ENCODE measurements at places on chromosomes 12 and 14.

GRCh38 chr12:98085046-98085755 lies 430.2 kb upstream of the TMPO start:
- DNase-seq: no peak

DNA sequence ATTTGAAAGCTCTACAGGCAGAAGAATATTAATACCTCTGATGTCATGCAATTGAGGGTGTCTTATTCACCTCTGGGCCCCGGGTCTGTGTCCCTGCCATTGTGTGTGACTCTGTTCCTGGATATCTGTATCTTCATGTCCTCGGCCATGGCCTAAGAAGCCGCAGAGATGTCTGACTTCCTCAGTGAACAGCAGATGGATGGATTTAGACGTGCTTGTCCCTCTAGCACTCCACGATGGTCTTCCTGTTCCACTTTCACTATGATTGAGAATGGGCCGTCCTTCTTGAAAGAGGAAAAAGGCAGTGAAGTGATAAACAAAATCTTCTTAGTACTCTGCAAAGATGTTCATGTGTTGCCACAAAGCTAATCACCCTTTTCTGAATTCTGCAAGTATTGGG lies 217.4 kb downstream of the SLC41A2 start:
- DNase-seq: no peak

- no peak for DNase-seq
Measured at GRCh38 chr12:93758801-93759373, 81.7 kb downstream of the CRADD start.

- no peak for DNase-seq
Measured at GRCh38 chr12:96514328-96514727, 25.0 kb downstream of the CFAP54 start.

GRCh38 chr14:84068288-84068687 lies 1461.7 kb upstream of the FLRT2 start:
- no peak for DNase-seq

- DNase-seq: no peak
Measured at GRCh38 chr14:103624860-103625259, 4.2 kb upstream of the KLC1 start.

DNA sequence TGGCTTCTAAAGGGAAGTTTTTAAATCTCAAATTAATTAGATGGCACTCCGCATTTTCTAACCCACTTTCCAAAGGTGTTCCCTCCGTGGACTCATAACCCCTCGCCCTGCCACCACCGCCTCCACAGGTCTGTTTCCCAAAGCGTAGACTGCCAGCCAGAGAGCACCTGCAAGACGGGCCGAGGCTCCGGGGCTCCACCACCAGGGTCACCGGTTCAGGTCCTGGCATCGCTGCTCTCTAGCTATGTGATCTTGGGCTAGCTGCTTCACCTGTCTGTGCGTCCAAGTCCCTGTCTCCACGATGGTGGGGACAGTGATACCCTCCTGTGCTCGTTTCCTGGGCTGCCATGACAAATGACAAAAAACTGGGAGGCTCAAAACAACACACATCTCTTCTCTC lies 11.5 kb downstream of the RIMBP2 start:
- DNase-seq: no peak

DNA sequence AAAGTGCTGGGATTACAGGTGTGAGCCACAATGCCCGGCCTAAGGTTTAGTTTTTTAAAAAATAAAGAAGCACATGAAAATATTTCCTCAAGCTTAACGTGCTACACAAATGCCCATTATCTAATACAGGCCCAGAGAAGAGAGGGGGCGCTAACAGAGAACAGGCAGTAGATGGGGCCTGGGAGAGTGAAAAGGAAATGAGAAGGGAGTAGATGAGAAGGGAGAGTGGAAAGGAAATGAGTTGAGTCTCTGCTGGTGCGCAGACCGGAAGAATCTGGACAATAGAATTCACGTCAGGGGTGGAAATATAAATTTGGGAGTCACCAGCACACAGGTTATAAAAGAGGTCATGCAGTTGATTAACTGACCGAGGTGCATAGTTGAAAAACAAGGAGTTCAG lies 10.7 kb downstream of the PXN start:
- DNase-seq: no peak

DNA sequence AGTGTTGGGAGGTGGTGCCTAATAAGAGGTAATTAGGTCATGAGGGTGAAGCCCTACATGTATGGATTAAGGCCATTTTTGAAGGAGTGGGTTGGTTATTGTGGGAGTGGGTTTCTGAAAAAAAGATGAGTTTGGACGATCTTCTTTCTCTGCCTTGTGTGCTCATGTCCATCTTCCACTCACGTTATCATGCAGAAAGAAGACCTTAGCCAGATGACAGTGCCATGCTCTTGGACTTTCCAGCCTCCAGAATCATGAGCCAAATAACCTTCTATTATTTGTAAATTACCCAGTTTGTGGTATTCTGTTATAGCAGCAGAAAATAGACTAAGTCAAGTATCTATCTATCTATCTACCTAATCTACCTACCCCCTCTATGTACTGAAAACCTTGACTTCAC lies 71.9 kb downstream of the SDR9C7 start:
- no peak for DNase-seq

DNA sequence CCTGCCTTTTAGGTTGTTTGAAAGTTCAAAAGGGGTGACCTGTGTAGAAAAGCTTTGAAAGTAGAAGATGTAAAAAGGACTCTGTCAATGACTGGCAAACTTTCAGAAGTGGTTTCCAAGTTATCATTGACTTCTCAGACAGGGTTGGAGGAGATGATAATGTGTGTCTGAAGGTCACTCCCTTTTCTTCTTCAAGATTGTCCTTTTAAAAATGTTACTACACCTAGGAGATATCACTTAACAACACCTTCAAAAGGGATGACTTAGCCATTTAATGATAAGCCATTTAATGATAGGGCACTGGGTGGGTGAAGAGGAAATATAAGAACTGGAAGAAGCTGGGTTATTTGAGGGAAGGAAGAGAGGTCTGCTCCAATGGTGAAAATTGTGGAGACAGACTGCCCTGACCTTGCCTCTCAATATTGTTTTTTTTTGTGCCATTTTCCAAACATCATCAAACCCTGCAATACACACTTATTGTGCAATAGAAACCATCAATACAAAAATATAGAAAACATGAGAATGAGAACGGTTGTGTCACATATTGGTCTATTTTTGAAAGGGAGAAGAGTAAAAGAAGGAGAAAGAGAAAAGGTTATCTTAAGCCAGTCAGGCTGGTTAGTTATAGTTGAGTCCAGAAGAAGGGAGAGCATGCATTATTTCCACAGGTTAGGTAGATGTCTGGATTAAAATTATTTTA lies 38.8 kb downstream of the BEST3 start:
- DNase-seq: no peak

DNA sequence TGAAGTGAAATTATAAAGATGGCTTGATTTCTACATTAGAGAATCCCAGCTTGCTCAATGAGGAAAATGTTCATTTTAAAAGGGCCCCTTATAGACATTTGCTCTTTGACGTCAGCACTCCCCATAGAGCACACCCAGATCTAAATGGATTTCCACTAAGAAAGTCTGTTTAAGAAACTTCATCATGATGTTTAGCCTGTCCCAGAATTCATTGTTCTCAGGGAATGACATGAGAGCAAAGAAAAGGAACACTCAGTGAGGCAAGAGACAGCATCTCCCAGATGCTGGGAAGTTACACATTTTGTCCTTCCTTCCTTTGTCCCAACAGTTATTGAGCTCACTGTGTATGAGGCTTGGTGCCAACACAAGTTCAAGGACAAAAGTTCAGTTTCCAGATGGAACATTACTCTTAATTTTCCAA lies 4.9 kb downstream of the PHLDA1 start:
- no peak for DNase-seq

DNA sequence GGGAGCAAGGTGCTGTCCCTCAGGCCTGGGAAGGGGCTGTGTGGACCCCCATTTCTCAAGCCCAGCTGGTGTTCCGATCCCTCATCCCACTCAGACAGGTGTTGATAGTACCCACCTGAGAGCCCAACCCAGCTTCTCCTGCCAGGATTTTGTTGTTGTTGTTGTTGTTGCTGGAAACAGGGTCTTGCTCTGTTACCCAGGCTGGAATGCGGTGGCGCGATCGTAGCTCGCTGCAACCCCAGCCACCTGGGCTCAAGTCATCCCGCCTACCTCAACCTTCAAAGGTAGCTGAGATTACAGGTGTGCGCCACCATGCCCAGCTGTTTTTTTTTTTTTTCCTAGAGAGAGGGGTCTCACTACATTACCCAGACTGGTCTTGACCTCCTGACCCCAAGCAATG lies 209.9 kb downstream of the PHETA1 start:
- no peak for DNase-seq

- DNase-seq: no peak
Measured at GRCh38 chr12:111439657-111440151, 34.0 kb downstream of the SH2B3 start.

- no peak for DNase-seq
Measured at GRCh38 chr12:94761559-94761958, 111.2 kb upstream of the TMCC3 start.

DNA sequence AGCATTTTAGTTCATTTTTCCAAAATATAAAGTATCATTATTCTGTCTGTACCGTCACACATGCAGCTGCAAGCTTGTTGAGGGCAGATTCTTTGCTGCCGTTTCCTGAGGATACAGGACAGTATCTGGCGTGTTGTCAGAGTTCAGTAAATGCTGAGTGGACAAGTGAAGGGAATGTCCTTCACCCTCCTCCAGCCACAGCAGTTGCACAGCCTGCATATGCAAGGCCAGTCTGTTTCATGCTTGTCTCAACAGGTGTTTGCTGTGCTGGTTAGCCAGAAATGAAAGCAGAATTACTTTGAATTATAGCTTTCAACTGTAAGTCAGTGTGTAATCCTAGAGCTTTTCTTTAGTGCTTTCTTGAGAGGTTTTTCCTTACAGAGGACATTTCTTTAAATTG lies 36.5 kb downstream of the TDP1 start:
- DNase-seq: no peak

DNA sequence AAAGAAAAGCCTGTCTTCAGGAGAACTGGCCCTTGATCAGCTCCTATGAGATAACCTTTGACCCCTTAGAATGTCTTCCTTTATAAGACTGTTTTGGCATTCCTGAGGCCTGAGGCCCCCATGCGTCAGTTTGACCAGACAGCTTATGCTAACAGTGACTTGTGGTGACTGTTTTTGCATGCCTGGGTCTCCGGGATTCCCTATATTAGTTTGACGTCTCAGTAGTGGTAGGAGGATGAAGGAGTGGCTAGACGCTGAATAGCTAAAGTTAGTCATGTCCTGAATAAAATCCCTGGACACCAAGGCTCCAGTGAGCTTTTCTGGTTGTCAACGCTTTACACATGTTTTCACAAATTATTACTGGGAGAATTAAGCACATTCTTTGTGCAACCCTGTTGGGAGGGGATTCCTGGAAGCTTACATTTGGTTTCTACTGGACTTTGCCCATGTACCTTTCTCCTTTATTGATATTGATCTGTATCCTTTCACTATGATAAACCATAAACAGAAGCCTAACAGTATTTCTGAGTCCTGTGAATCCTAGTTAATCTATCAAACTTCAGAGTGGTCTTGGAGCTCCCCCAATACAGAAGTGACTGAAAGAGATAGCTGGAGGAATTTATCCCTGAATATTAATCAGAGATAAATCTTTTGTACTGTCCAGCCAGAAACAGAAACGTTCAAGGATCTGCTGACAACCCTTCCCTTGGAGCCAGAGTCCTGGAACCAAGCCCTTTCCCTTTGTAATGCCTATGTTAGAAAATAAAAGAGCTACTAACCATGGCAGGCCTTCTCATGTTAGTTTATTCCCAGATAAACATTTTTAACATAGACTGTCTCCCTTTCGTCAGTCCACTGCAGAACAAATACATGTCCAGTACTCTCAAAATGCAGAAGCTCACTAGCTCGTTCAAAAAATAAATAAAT lies 479.2 kb downstream of the RPS29 start:
- DNase-seq: no peak

GRCh38 chr12:39736406-39736805 lies 116.8 kb upstream of the ABCD2 start:
- DNase-seq: no peak

- no peak for DNase-seq
Measured at GRCh38 chr12:82486524-82487235, 128.4 kb downstream of the METTL25 start.

DNA sequence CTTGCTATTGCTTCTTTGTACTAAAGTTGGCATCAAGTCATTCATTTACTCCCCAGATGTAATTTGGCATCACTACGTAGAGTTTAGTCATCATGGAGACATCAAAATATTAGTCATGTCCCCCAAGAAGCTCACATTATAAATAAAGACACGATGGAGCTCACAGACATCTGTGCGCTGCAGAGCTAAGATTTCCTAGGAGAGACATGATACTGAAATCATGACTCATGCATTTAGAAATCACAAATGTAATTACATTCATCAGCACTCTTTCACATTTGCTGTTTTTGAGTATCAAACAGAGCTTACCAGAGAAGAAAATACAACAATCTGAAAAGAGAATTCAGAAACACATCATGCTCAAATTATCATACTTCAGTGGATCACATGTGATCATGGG lies 169.8 kb downstream of the LRIG3 start:
- no peak for DNase-seq

DNA sequence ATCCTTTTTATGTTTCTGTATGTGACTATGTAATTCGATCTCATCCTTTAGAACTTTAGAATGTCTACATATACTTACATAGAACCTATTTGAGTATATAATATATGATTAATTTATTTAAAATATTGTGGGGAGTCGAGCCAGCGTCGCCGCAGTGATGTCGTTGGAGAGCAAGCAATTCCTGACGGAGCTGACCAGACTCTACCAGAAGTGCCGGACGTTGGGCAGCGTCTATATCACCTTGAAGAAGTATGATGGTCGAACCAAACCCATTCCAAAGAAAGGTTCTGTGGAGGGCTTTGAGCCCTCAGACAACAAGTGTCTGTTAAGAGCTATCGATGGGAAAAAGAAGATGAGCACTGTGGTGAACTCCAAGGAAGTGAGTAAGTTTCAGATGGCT lies 6.4 kb upstream of the CD27 start:
- DNase-seq: no peak

GRCh38 chr14:54782751-54783659 lies 119.6 kb downstream of the GCH1 start:
- DNase-seq: no peak

DNA sequence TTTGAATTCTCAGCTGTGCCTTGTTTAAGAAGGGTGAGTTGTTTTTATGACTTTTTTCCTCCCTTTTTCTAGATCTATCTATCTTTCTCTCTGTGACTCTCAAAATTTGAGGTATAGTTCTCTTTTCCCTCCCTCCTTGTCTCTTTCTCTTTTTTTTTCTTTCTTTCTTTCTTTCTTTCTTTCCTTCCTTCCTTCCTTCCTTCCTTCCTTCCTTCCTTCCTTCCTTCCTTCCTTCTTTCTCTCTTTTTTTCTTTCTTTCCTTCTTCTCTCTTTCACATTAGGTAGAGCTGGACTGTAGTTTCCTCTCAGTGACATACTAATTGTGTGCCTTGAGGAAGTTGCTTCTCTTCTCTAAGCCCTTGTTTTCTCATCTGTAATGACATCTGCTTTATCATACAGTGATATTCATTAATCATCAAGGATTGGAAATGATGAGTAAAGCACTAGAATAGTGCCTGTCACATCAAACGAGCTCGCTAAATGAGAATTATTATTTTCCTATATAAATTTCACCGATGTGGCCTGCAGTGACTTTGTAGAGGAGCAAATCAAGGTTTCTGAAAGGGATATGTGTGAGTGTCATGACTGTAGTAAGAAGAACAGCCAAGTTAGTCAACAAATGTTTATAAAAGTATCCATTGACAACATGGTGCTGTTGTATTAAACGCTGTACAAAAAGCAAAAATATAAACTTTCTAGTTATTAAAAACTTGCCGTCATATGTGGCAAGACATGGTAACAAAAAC lies 78.9 kb upstream of the SLC38A2 start:
- no peak for DNase-seq

Measured in NCI-H187 (cell line).